Hindlimb muscle (tissue), 1 donor: ENCODE measurements at places on chromosomes 1 and 21. TPM values are rescaled to one million over a fixed set of nuclear protein-coding genes. Genes with fewer than 3 reads are reported as not detected.
A peak's percentile ranks its signal among the peaks of the same experiment; 100 is the strongest.

GRCh38 chr1:44029911-44030604 is 1.2 kb downstream of the SLC6A9 start:
- peak; percentile 87 for DNase-seq

GRCh38 chr1:1847061-1847850 is 43.6 kb downstream of the GNB1 start:
- DNase-seq, result peak; percentile 59

DNA sequence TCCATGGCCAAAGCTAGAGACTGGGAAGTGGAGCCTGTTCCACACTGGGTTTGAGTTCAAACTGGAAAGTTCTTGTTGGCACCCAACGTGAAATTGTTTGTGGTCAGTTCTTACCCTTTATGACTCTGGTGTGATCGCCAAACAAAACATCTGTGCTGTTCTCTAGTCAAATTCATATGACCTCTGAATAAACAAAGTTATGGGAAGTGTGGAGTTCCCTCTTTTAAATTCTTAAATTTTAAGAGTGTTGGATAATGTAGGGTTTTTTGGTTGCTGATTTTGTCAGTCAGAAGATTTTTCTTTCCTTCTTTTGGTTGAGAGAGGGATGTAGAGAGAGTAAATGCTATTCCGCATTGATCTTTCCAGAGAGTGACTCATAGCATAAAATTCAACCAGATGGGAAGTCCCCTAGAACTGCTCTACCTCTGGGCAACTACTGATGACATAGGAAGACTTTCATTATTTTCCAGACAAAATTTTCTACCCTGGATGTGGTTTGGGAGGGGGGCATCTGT is 36.4 kb downstream of the CHML start:
- no peak for DNase-seq

PROK1 gene
- polyA plus RNA-seq, result not detected

GRCh38 chr1:113542221-113542701 is 151.9 kb downstream of the MAGI3 start:
- no peak for DNase-seq

- no peak for DNase-seq
These were observed 187.8 kb upstream of the PTBP2 start for GRCh38 chr1:96533820-96534219.

DNA sequence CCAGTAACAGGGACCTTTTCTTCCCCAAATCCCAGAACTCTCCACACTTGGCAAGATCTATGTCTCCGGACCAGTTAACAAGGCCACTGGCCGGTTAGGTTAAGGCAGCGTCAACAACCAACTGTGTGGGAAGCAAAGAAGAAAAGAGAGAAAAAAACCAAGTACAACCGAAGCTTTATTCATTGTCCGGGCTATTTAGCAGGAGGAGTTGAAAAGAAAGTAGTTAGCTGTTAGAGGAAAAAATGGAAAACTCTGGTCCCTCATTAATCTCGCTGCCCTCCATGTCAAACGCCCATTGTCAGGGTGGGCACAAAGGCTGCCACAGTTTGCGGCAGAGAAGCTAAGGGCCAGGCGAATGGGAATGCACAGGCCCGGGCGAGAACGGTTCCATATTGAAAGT is 49.3 kb upstream of the GRIK3 start:
- no peak for DNase-seq

LCE4A gene
- polyA plus RNA-seq, result not detected

DNA sequence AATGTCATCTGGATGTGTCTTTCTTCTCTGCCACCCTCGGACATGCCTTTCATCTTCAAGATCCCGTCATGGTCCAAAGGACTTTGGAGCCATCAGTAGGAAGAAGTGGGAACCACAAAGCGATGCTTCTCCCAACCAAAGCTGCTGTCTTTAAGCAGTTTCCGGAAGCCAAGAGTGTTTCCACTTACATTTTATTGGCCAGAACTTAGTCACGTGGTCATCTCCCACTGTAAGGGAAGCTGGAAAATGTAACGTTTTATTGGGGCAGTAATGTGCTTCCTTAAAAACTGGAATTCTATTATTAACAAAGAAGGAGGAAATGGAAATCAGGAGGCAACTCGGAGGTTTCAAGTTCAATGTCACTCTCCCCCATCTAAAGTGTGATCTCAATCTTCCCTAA is 170.8 kb downstream of the ATG4C start:
- no peak for DNase-seq

DNA sequence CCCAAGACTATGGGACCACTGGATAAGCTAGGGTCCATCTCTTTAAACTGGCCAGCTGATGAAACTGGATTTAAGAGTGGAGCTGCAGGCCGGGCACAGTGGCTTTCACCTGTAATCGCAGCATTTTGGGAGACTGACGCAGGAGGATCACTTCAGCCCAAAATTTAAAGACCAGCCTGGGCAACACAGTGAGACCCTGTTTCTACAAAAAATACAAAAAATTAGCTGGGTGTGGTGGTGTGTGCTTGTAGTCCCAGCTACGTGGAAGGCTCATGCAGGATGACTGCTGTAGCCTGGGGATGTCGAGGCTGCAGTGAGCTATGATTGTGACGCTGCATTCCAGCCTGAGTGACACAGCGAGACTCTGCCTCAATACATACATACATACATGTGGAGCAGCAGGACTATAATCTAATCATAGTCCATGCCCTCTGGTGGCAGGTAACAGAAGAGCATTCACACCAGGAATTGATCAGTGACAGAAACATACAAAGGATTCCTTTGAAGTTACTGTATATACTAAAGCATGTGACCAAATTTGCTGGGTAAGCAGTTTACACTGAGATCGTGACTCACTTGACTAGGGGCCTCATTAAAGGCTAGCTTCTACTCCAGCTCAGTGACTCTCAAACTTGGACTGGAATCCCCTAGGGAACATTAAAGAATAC is 101.5 kb upstream of the SLFNL1 start:
- no peak for DNase-seq

- DNase-seq, result no peak
These were observed 49.8 kb downstream of the COLGALT2 start for GRCh38 chr1:183987593-183988318.

DNA sequence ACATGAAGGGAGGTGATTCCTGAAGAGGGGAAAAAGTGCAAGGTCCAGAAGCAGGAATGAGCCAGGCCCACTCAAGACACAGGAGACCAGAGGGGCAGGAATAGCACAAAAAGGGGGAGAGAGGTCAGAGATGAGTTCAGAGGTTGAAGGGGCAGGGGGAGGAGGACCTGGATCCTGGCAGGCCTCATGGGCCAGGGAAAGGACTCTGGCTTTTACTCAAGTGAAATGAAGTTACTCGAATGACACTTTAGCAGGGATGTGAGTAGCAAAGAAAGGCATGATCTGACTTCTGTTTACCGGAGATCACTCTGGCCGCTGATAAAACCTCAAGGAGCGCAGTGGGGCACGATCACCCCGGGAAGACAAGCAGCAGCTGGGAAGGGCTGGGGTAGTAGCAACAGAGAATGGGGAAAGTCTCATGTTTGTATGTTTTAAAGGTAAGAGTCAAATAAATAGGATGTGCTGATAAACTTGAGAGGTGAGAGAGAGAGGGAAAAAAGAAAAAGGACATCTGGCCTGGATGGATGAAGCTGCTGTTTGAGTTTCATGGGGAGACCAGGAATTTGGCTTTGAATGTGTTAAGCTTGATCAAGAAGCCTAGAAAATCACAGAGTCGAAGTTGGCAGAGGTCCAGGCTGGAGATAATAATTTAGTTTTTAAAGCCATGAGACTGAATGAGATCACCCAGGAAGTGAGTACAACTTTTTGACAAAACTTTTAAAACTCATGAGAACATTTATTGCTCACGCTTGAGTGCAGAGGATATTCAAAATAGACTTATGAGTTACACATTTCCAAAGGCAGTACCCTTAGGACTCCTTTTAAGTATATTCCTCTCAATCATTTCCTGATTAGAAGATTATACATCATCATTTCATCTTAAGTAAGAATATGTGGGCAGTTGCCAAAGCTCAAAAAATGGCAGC is 156.0 kb downstream of the RERE start:
- no peak for DNase-seq

GRCh38 chr1:110150330-110151174 is at the start of gene SLC6A17:
Gene SLC6A17 (plus strand): TSS chr1:110150494. CDS start chr1:110166930, 16,436 bp downstream.
- no peak for DNase-seq

AMPD1 gene
- polyA plus RNA-seq, result 142 TPM

DNA sequence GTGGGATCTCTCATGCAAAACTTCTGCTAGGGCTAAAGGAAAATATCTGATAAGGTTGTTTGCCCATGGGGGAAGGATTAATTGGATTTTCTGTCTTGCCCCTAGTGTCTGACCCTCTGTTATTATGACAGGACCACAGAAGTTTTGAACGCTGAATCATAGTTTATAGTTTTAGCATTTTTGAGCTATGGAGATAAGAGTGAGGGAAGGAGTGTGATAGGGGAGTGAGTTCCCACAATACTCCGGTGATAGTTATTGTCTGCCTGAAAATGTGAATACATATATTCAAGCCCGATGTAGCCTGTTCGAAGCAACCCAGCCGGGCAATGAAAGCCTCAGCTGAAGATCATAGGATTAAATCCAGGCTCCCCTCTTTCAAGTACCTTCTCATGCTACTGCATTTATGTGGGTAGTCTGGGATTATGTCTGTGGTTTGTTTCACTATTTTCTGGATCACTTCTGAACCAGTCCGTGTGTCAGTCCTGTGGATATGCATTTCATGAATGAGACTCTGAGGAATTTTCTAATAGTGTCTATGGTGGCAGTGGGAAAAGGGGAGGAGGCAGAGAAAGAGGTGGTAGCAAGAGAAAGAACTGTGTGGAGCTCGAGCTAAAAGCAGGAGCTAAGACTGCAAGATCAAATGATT is 258.7 kb downstream of the DISC1 start:
- DNase-seq, result no peak

GRCh38 chr1:6343506-6344405 is 49.8 kb downstream of the ACOT7 start:
- DNase-seq, result peak; percentile 62

KRTAP12-2 gene
- polyA plus RNA-seq, result not detected

F3 gene
- 3.1 TPM for polyA plus RNA-seq

DNA sequence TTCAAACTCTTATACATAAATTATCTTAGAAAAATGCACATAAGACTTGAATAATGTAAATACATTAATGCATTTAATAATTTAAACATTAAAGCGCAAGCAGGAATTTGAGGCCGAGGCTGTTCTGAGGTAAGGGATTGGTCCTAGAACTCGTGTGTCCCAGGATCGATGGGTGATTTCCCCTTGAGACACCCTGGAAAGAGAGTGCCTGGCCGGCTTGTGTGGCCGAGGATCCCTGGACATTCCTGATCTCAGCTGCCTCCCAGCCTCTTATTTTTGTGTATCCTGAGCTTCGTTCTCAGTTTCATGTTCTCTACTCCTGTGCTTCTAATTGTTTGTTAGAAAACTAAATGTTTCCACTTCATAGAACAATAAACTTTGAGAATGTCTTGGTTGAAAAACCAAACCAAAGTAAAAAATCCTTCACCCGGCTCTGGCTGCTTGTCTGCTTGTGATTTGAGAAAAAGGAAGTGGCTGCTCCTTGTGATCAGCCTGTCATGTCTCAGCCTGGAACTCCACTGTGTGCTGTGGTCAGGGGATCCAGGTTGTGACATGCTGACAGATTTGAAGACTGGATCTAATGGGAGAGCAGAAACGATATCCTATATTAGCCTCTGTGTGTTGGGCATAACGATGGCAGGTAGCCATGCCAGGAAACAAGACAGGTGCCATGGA is 40.7 kb downstream of the PEX14 start:
- DNase-seq, result no peak

DNA sequence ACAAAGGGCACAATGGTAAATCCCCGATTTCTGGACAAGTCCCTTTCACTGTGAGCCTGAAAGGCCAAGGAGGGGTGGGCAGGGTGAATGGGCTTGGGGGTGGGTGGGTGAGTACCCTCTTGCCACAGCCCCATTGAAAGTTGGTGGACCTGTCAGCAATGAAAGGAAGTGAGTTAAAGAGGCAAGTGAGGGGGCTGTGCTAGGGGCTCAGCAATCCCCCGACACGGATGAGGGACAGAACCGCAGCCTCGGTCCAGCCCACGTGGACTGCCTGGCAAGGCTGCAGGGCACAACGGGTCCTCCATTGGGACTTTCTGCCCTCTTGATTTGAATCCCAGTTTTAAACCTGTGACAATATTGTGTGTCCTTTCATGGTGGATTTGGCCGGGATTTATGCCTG is 255.3 kb downstream of the FOXD2 start:
- DNase-seq, result no peak

FBXO44 gene
- polyA plus RNA-seq, result 5.3 TPM

- DNase-seq, result no peak
These were observed 732.4 kb downstream of the MATN1 start for GRCh38 chr1:29991025-29991424.

DNA sequence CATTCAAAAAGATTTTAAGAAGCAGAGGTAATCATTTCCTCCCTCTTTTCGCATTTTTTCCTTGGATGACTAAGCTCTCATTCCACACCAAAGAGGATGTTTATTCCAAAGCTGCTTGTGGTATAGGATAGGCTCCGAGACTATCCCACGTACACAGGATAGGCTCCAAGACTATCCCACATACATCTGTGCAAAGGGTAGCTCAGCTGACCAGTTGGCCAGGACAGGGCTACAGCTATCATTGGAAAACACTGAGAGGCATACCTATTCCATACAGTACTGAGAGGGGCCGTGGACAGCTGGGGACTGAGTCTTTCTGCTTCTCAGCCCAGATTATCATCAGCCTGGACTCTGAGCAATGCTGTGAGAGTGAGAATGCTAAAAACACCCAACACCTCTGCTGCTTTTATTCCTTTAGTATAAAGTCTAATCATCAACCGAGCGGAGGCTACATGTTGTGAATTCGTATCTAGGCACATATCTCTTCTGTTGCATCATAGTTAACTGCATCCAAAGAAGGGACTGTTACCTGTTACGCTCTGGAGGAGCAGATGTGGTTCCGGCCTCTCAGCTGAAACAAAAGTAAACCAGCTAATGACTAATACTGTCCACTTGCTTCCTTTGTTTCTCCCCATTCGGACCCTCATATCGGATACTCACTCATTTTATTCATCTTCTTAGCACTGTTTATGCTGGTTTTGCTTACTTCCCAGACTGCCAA is 141.0 kb downstream of the TNFSF18 start:
- DNase-seq, result no peak

- DNase-seq, result peak; percentile 61
These were observed 29.3 kb downstream of the NIBAN1 start for GRCh38 chr1:184945029-184945428.
